NCI-H2081 (cell line): ENCODE measurements at places on chromosomes 5 and 9.
A peak's percentile ranks its signal among the peaks of the same experiment; 100 is the strongest.

DNA sequence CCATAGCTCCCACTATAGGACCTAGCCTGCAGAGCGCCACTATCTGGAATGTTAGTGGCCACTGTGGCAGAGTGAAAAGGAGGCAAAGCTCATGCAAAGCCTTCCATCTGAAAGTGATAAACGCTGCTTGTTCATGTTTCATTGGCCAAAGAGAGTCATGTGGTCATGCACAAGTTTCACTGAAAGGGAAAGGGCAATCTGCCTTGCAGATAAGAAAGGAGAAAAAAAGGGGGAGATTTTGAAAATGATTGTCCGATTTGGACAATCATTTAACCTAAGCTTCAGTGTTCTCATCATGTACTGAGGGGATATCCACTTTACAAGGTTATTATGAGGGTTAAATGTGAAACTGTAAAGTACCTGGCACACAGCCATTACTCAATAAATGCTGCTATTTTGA, 9.0 kb upstream of the MOB3B start:
- DNase-seq: no peak

- DNase-seq: no peak
Measured at GRCh38 chr5:5638211-5638610, 215.7 kb downstream of the ICE1 start.

DNA sequence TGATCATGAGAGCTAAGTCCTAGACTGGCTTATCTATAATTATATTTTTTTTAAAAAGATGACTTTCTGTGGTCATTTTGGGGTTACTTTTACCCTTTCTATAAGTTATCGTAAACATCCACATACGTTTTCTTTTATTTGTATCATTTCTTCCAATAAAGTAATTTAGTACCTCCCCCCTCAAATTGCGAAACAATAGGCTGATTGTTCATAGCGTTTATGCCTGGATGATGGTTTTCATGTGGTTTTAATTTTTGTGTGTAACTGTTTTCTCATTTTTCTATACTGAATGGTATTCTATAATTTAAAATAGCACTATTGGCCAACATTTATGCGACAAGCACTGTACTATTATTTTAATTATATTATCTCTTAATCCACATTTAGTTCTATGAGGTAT, 44.5 kb downstream of the SMC5 start:
- no peak for DNase-seq

GRCh38 chr5:4022056-4022670, 426.5 kb downstream of the IRX1 start:
- no peak for DNase-seq

- no peak for DNase-seq
Measured at GRCh38 chr5:168305281-168305680, 13.8 kb downstream of the WWC1 start.

DNA sequence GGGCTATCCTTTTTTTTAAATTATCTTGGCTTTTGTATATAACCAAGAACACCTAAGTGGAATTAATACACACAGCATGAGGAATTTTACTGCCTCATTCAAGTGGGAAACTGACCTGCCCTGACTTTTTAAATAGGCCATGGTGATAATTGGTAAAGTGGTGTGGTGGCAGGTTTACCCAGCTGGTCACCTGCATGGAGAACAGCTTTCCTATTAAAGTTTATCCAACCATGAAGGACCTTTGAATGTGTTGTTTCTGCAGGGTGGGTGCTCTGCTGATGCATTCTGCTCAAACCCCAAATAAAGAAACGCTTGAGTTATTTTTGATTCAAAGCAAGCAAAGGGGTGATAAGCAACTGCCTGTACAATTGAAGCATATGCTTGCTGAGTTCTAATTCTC, 261.0 kb upstream of the GRIN3A start:
- peak; percentile 83 for DNase-seq

DNA sequence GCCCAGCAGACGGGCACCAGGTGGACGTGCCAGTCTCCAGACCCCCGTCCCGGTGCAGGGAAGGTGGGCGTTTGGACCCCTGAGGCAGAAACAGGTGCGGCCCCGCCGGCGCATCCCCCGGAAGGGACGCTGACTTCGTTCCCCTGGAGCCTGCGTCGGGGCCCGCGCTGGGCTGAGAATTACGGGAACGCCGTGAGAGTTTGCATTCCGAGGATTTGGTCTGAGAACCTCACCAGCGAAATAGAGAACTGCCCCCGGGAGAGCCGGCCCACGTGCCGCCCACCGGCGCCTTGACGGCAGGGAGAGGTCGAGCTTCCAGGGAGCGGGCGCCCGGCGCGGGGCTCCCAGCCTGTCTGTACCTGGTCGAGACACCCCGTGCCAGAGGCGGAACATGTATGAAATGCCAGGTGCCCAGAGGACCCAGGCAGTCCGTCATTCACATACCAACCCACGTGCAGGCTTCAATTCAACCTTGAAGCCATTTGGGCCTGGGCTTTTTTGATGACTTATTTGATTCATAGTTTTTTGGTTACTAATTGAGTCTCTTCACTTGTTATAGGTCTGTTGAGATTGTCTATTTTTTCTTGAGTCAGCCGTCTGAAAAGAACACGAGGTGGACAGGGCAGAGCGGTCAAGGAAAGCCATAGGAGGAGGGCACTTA, 877 bp upstream of the CAMSAP1 start:
- DNase-seq: no peak

DNA sequence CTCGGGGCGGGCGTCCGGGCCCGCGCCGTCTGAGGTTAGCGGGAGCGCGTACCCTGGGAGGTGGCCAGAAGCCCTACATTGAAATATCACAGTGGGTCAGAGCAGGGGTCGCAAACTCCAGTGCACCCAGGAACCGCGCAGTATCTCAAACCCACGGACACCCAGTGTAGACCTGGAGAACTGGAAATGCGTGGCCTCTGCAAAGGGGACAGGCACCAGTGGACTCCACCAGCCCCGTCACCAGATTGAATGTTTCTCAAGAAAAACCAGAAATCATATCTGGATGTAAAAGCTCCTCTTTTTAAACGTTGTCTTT, 117.6 kb upstream of the SMIM23 start:
- DNase-seq: no peak

GRCh38 chr9:33177639-33178038, 10.5 kb upstream of the B4GALT1 start:
- no peak for DNase-seq

- no peak for DNase-seq
Measured at GRCh38 chr9:136697146-136697820, 10.0 kb upstream of the AGPAT2 start.

DNA sequence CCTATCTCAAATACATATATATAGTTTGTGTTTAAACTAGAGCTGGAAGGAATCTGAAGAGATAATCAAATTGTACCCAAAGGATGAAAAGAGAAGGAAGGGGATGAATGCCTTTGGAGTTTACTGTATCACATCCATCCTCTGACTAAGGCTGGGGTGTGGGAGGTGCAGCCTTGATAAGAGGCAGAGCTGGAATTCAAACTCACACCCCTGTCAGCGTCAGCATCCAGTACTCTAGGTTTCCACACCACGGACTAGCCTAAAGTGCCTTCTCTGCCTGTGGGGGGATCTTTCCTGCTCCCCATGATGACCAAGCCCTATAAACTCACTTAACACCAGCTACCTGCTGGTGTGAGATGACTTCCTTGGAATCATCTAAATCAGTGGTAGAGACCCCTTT, 48.1 kb downstream of the EPB41L4B start:
- DNase-seq: no peak

GRCh38 chr5:58318468-58318867, 141.4 kb downstream of the PLK2 start:
- DNase-seq: no peak

DNA sequence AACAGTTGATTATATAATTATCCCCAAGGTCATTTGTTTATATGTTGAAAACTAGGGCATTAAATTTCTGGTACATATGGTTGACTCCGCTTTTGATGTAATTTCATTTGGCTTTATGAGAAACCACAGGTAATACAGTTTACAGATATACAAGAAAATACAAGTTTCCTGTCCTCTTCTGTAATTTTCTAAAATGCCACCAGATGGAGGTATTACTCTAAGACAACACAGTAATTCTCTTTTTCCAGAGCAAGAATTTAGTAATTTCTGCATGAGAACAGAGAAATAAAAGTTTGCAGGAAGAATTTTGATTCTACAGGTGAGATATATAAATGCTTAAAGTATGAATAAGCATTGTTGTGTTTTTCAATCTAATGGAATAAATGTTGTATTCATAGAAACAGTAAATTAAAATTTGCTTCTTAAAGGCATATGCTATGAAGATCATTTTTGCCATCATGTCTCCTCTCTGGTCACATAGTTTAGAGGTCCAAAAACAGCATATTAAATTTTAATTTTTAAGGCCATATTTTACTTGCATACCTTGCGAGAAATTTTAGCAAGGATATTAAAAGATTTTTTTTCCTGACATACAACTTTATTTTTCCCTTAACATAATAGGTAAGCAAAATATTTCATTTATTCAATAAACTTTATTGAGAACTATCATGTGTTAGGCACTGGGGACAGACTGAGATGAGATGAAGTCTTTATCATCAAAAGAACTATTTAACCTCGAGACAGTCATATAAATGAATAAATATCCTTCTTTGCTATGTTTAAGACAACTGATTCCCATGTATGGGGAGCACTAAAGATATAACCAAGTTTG, 22.7 kb downstream of the CHD1 start:
- no peak for DNase-seq

- peak; percentile 89 for DNase-seq
Measured at GRCh38 chr9:2257248-2257929, 242.2 kb downstream of the SMARCA2 start.

DNA sequence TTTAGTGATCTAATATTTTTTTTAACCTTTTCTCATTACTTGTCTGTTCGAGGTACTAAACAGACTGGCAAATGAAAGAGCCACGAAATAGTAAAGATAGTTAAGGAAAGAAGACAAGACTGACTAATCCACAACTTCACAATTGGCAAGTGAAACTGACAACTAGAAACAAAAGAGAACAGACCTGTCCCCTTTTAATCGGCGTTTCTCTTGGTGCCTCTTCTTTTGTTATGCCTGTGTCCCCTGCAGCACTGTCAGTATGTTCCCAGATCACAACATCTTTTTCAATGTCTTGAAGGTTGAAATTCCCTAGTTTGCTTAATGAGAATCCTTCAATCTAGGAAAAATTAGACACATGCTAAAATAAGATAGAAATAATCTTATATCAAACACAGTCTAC, 26.1 kb downstream of the TUT7 start:
- DNase-seq: no peak

GRCh38 chr5:27465140-27465539, 426.8 kb upstream of the CDH9 start:
- no peak for DNase-seq

- DNase-seq: no peak
Measured at GRCh38 chr9:82126256-82126655, 137.7 kb downstream of the SPATA31D1 start.

DNA sequence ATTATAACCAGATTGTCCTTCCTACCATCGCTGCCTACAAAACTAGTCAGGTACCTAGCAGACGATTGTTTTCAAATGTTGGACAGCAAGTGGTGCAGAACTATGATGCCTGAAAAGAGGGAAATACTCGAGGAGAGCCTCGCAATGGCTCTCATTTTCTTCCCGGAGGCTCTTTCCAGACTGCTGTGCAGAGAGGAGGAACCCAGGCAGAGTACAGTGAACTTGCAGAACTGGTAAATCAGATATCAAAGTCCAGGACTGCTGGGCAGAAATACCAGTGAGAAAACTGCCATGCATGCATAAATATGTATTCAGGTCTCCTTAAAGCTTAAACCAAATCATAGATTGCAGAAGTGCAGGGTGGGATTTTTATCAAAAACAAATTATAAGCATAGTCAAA, 26.4 kb upstream of the UGT3A1 start:
- DNase-seq: no peak

DNA sequence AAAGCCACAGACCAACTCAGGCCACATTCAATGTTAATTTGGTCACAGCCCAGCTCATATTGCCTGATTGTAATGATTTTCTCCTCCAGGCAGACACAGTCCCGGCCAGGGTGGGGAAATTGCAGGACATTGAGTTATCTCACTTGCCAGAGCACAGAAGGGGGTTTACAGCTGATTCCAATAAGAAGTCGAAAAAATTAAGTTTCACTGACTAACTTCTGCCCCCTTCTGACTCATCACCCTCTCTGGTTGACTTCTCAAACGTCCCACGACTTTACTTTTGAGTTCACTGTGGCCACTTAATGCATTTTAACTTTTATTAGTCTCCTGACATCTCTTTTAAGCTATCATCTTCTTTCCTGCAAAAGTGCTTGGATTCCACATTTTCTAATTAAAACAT, 321.4 kb upstream of the WWC1 start:
- no peak for DNase-seq

DNA sequence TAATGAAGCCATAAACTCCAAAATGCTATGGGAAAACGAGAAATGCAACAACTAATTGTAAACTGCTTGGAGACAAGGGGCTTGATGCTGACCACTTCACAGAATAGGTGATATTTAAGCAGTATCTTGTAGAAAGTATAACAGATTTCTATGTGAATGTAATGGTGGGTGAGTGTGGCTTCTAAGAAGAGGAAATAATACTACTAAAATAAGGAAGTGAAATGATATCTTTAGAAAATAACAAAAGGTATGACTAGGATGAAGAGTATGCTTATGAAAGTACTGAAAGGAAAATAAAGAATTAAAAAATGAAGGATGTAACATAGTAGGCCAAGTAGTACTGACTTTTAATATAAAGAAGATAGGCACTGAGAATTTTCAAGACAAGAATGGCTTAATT, 94.2 kb downstream of the AGTPBP1 start:
- DNase-seq: no peak

DNA sequence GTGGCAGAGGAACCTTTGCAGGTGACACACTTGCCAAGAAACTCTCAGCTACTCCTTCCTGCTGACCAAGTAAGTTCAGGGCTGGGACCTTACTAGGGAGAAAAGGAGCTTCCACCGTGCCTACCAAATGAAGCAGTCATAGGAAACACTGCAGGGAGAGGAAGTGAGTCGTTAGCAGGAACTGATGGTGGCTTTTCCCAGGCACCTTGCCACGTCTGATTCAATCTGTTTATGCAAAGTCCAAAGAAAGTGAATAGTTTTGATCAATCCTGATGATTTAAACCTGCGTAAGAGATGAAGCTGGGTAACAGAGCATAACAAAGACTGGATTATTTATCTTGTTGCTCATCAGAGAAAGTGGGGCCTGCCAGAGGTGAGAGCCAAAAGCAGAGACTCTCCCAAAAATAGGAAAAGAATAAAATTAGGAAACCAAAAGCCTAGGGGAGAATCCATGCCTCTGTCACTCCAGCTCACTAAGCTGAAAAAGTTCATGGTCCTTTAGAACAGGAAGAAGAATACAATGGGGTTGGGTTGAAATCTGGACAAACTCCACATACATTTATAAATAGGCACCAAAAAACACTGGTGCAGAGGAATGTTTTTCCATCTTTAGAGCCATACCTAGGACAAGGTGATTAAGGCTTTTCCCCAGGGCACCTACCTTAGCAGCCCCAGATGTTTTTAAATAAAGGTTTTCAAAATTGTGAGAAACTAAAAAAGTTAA, 9.3 kb upstream of the PFDN1 start:
- no peak for DNase-seq
